ENCODE measurements at places on chromosomes 3 and 15.

GRCh38 chr3:187739094-187739560 is 6.1 kb downstream of the BCL6 start:
- no peak for DNase-seq

GRCh38 chr15:63178034-63178433 is 11.4 kb upstream of the RAB8B start:
- DNase-seq: no peak

- DNase-seq: no peak
Measured at GRCh38 chr3:74531491-74531890, 83.0 kb downstream of the CNTN3 start.

DNA sequence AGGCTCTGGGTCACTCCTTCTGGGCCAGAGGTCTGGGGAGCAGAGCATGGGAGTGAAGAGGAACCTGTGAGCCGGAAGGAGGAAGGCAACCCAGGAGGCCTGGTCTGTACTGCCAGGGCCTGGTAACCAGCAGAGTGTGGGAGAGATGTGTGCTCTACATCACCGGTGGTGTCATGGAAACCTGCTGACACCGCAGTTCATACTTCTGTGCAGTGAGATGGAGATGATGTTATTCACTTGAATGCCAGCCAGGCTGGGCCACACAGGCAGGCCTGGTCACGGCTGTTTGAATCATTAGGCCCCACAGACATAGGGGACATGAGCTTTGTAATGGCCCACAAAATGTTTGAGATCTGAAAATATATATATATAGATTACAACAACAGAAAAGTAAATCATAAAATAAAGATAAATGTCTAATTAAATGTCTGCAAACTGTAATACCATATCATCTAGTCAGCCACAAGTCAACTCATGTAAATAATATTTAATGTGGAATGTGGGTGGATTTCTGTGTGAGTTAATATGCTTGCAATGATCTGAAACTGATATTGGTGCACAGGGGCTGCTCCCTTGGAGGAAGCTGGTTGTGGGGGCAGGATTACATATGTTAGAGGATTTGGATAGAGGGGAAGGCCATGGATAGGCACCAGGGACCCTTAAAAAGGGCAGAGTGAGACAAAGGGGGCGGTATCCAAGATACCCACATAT is 108.5 kb upstream of the PFN2 start:
- DNase-seq: no peak

GRCh38 chr15:73371812-73372211 is 3.1 kb upstream of the HCN4 start:
- DNase-seq: no peak

DNA sequence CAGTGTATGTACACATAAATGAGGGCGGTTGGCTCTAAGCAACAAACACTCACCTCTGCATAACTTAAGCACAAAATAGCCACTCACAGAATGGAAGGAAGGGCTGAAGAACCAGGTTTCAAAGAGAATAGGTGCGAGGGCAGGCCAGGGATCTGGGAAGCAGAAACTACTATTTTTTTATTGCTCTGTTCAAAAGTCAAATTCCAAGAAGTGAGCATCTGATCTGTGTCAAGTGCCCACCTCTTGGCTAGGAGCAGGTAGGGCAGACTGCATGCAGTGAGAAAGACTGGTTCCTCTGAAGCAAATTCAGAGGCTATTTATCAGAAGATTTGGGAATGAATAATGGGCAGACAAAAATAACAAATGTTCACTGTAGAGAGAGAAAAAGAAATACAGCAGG is 336.4 kb upstream of the CTNNB1 start:
- no peak for DNase-seq

DNA sequence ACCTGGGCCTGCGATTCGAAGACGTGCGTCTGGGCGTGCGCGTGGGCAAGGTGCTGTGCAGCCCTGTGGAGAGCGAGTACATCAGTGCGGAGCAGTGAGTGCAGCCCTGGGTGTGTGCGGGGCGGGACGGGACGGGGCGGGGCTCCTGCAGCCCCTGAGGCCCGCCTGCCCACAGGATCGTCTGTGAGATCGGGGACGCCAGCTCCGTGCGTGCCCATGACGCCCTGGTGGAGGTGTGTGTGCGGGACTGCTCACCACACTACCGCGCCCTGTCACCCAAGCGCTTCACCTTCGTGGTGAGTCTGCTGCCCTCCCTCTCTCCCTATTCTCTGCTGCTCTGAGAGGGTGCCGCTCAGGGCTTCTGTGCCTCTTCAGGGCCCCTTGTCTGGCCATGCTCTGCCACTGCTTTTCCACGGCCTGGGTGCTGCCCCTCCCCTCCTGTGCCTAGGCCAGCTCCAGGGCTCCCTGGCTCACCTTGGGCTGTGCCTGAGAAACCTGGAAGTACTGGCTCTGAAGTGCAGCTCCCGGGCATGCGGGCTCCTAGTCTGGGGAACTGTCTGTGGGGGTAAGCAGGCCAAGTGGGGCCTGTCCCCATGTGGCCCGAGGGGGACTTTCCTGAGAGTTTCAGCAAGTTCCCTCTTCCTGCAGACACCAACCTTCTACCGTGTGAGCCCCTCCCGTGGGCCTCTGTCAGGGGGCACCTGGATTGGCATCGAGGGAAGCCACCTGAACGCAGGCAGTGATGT is 31.8 kb downstream of the PLXNA1 start:
- DNase-seq: no peak

DNA sequence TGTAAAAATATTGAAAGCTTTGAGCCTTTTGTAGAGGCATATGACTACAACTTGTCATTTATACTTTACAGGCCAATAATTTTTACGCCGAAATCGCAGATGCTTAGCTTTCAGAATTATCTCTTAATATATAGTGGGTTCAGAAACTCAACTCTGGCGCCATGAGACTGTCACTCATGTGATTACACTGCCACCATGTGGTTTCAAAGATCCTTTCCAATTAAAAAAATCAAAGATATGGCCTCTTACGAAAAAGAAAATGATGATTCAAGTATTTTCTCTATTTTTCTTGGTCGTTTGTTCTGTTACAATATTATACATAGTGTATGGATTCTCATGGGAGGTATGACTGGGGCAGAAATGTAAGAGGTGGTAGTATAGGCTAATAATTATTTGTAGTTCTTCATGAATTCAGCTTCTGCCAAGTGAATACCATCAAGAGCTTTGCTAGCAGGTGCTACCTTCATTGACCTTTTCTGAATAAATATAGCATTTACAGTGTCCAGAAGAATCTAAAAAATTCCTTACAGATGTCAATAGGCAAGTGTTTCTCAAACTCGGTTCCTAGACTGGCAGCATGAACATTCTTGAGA is 751.7 kb upstream of the GOLIM4 start:
- peak; percentile 74 for DNase-seq

DNA sequence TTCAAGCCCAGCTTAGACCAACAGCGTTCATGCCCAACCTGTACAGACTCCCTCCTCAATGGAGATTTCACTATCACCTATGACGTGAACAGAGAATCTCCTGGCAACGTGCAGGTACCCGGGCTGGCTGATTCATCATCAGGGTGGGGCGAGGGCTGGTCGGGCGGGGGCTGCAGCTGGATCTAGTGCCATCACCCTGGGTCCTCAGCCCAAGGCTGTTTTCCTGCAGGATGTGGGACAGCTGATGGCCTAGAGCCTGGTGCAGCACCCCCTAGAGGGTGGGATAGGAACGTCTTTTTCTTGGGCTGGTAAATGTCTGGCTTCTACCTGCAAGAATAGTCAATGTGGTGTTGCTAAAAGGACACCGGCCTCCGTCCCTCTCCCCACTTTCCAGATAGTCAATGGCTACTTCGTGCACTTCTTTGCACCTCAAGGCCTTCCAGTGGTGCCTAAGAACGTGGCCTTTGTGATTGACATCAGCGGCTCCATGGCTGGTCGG is 4.4 kb downstream of the ITIH3 start:
- no peak for DNase-seq

DNA sequence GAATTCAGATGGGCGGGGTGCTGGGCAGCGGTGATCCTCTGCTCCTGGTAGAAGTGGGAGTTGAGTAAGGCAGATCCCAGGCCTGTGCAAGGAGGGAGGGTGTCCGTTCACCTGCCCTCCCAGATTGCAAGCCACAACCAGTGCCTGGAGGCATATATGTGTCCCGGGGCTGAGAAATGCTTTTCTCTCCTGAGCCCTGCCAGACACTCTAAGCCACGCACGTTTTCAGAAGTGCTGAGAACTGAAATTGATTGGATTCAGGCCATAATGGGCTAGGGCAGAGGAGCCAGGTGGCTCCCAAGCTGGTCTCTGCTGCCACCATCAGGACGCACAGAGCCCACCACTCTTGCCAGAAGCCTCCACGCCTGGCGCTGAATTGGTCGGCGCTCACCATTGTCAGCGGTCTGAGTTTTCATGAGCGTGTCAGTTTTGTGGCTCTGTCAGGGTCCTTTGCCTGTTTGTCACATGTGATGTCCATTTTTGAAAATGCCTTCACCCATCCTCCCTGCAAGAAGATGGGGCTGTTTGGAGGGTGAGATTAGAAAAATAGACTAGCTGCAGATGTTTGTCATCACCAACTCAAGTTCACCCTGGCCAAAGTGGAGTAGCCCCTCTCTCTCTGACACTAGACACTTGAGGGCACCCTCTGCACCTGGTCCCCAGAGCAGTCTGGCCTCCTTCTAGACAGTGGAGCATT is 15.4 kb upstream of the BFSP2 start:
- peak; percentile 47 for DNase-seq

DNA sequence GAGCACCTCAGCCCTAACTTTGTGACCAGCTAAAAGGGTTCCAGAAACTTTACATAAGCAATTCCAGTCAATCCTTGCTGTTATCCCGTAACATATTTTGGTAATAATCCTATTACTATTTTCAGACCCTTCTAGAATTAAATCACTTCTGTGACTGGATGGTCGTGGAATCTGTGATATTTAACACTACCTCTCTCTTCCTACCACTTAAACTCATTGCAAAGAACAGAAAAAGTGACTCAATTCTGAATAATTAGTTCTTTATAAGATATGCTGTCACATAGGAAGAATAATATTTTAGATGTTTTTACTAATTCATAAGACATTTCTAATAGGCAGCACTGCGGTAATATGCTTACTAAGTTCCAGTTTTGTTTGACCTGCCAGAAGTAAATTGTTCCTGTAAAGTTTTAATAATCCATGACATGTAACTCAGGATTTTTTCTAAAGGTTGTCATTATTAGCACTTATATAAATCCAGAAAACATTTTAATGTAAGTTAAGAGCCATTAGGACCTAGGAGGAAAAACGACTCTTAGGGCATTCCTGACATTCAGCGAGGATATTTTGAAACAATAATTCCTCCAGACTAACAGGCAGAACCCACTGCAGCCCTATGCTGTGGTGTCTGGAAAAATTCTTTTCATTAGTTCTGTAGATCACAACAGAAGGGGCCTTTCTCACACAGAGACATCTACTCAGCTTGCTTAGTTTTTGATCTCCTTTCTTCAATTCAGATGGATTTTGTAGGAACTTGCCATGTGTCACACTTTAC is 113.3 kb upstream of the MBNL1 start:
- no peak for DNase-seq

- no peak for DNase-seq
Measured at GRCh38 chr3:196335503-196335948, 2.7 kb downstream of the TM4SF19 start.

DNA sequence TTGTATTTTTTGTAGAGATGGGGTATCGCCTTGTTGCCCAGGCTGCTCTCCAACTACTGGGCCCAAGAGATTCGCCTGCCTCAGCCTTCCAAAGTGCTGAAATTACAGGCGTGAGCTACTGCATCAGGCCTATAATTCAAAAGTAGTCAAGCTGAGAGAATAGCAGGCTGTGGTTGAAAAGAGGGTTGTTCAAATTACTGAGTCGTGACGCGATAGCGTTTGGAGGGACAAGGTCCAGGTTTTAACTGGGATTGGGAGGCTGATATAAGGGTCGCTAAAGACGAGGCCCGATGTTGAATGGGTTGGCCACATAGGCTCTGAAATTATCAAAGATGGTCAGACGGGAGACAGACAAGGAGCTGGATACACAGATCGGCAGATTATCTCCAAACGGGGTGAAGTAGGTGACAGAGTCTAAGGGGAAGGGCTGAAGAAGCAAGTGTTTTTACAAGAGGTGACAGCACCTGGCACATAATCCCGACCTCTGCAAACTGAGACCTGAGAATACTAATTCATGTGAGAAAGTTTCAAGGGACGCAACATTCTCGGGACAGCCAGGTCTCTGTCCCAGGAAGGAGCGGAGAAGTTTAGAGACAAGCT is 759 bp upstream of the ARID3B start:
- DNase-seq: no peak

- DNase-seq: no peak
Measured at GRCh38 chr3:189621948-189622603, 9.1 kb upstream of the TP63 start.

- DNase-seq: no peak
Measured at GRCh38 chr3:43870844-43871626, 180.3 kb downstream of the ABHD5 start.

DNA sequence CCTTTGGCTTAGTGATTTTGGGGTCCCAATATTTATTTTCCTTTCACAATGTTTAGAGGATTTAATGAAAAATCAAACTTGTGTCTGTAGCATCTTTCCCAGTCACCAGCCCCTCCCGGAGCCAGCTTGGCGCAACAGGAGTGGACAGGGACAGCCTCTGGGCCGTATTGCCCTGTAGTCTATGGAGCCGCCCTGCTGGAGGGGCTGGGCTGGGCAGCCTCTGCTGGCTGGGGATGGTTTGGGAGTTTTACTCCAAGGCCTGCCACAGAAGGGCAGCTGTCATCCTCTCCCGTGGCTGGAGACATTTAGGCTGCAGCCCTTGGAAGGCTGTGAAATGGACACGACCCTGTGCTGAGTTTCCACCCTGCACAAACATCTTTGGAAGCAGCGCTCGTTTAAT is 89.4 kb upstream of the RGMA start:
- DNase-seq: no peak

DNA sequence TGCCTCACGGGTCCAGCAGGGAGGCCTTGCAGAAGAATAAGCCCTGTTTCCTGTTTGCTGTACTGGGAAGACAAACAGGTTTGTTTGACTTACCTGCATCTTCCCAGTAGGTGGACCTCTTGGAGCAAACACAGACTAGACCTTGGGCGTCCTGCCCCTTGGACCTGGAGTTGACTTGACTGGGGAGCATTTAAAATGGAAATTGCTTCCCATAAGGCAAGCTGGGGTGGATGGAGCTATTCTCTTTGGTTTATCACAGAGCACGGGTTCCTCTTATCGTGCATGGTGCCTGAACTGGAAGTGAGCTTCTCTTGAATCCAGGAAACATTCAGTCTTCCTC is 151.4 kb downstream of the RPLP1 start:
- DNase-seq: peak; percentile 94

DNA sequence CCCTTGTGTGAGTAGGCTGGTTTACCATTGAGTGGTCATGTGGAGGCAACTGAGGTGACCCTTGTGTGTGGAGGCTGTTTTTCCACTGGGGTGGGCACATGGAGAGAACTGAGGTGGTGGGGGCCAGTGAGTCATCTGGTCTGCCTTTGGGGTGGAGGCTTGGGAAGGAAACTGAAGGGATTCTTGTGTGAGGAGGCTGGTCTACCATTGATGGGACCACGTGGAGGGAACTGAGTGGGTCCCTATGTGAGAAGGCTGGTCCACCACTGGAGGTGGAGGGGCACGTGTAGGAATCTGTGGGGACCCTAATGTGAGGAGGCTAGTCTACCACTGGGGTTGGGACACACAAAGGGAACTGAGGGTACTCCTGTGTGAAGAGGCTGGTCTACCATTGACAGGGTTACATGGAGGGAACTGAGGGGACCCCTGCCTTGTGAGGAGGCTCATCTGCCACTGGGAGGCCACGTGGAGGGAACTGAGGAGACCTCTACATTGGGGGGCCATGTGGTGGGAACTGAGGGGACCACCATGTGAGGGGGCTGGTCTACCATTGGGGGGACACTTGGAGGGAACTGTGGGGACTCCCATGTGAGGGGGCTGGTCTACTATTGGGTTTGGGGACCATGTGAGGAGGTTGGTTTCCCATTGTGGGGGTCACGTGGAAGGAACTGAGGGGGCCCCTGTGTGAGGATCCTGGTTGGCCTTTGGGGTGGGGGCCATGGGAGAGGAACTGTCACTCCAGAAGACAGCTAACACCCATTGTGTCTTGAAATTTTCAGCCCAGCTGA is 164.5 kb downstream of the WNT7A start:
- no peak for DNase-seq
